ENCODE measurements at places on chromosomes 12 and 14.

GRCh38 chr14:67622675-67623074 is 3.0 kb downstream of the ARG2 start:
- peak; percentile 73 for DNase-seq

DNA sequence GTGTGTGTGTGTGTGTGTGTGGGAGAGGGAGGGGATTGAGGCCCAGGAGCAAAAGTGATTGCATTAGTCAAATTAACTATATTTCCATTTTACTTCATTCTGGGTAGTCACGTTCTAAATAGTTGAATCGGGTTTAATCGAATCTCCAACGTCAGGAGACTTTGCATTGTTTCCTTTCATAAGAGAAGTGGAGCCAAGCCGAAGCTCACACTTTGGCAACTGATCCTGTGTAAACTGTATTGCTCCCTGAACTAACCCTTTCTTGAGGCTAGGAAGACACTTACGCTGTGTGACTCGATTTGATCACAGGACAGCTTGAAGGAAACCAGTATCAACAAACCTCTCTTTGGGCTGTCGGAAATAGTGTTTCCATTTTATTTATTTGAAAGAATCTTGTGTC is 363.4 kb upstream of the ATP2B1 start:
- DNase-seq, result no peak

- DNase-seq, result peak; percentile 21
Measured at GRCh38 chr12:13099066-13099843, 4.2 kb downstream of the GSG1 start.

- DNase-seq, result no peak
Measured at GRCh38 chr12:68482014-68482413, 128.7 kb upstream of the RAP1B start.

GRCh38 chr12:24360907-24361306 is 411.4 kb upstream of the SOX5 start:
- DNase-seq, result no peak

DNA sequence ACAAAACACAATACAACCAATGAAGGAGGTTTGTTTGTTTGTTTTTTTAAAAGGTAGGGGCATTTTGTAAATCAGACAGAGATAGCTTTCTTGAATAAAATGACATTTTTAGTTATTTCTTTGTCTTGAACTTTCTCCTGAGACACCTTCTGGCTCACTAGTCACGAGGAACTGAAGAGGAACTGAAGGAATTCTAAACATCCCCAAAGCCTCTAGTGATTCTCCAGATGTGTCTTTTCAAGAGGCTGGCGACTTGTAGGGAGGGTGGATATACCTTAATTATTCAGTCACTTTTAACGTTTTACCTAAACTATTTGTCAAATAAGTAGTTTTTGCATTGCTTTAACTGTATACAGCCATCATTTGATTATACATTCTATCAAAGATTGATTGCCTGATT is 211.2 kb upstream of the LRIG3 start:
- DNase-seq, result no peak

GRCh38 chr14:73234586-73235394 is 2.5 kb upstream of the PAPLN start:
- DNase-seq, result no peak

GRCh38 chr12:63899396-63899795 is 54.9 kb downstream of the SRGAP1 start:
- no peak for DNase-seq

DNA sequence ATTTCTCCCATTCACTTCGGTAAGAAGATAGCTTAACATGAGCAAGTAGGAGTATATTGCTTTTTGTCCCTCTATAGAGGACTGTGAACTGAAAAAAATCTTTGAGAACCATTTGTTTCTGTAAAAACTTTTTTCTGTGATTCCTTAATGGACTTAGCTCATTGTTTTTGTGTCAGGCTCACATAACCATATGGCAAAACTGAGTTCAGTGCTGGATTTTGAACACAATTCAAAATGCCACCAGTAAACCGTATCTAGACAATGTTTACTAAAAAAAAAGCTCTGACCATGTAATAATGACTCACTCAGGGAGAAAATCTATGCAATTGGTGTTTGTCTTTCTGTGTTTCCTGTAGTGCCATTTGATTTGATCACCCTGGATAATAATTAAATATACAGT is 5.2 kb downstream of the TRHDE start:
- DNase-seq, result no peak

- no peak for DNase-seq
Measured at GRCh38 chr12:41213107-41213506, 25.0 kb downstream of the PDZRN4 start.

All from bone marrow (tissue), 2 donors.